HFFc6 (cell line): ENCODE measurements at places on chromosomes 7 and 10. TPM values are rescaled to one million over a fixed set of nuclear protein-coding genes. Genes with fewer than 3 reads are reported as not detected.

The OR2A5 gene
- not detected in 3 replicates for total RNA-seq

The ZRANB1 gene
- 11.3 to 12.5 TPM (median 12.5 TPM) in 3 replicates for total RNA-seq

GRCh38 chr10:29394321-29394932, 105.6 kb downstream of the LYZL1 start:
- DNase-seq, result no peak

DNA sequence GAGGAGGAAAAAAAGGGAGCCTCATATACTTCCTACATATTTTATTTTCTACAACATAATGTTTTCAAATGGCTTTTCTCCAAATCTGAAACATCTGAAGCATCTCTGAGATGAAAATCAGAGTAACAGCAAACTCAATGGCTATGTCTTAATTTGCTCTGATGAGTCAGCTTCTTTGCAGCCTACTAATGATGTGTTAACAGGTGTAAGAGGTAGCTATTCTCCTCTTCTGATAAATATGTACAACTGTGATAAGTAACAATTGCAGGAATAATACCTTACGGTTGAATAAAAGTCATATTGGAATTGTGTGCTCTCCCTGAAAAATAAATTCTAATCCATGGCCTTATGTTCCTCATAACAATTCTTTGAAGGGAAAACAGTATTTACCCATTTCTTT, 45.2 kb downstream of the GNAT3 start:
- DNase-seq, result no peak

GRCh38 chr7:119482209-119482608, 790.8 kb upstream of the KCND2 start:
- DNase-seq, result no peak
